ENCODE measurements at places on chromosomes 5 and 9.

- no peak for DNase-seq
These were observed 158.2 kb upstream of the PPP2R2B start for GRCh38 chr5:147036691-147037245.

GRCh38 chr9:34675048-34675714, 12.7 kb upstream of the CCL27 start:
- DNase-seq: peak; percentile 63

- no peak for DNase-seq
These were observed 285.3 kb upstream of the DMRT1 start for GRCh38 chr9:556199-556598.

- DNase-seq: no peak
These were observed 64.1 kb downstream of the PJA2 start for GRCh38 chr5:109345699-109346098.

DNA sequence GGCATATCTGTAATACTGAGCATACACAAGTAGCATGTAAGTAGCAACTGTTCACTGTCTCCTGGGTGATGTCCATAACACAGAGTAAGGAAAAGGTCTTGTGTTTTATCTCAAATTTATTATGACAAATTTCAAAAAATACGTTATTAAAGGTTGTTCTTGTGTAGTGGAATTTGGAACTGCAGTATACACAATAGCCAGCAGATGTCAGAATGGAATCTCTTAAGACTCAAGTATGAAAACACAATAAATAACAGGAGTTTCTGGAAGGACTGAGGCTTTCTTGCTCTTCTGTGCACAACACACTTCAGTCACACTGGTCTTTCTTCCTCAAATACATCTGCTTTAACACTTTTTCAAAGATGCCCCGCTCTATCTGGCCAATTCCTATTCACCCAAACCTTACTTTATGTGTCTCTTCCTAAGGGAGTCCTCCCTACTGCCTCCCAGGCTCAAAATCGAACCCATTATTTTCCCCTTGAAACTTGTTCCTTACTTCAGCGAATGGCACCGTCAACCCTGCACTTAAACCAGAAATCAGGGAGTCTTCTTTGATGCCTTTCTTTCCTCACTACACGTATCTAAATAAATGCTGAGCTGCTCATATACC, 6.5 kb upstream of the FBXO10 start:
- no peak for DNase-seq

All from femur (tissue), 1 donor.